PC-3 (cell line): ENCODE measurements at places on chromosomes 2 and 18.

DNA sequence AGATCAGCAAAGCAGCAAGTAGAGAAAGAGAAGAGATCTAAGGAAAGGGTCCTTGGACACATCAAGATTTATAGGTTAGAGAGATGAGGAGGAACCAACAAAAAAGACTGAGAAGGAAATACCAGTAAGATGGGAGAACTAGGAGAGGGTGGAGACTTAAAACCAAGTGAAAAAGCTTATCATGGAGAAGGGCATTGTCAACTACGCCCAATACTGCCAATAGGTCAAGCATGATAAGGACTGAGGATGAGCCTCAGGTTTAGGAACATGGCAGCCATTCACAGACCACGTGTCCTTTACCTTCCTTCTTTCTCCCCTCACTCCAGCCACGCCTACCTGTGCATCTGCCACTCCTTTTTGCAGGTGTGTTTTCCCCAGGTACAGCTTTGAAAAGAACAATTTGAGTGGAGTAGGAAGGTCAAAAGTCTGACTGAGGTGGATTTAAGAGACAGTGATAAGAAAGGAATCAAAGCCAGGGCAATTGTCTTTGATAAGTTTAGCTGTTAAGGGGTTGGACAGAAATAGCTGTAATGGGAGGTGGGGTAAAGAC lies 238.7 kb downstream of the STK39 start:
- no peak for DNase-seq

DNA sequence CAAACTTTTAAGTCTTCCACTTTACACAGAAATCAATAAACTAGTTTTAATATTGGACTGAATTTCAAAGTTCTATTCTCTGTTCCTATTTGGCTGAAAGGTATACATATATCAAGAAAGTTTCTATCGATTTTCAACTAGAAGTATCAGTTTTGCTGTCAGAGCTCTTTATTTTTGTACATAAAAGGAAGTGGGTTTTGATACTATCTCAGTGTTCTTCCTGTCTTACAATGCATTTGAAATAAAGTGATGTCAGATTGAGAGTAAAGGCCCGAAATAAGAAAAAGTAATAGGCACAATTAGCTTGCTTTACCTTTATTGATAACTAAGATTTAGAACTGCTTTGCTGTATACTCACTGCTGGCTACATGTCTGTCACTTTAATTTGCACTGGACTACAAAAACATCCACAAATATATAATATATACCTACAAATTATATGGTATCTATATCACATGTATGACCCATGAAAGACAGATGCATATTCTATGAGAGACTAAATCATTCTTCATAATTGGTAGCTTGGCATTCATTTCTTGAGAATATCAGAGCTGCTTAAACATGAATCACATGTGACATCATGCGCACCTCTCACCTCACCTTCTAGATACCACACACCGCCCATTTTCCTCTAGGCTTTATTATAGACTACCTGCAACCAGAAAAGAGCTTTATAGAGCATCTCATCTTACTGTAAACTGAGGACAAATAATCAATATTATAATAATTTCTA lies 83.6 kb downstream of the ASXL2 start:
- DNase-seq = no peak

GRCh38 chr2:96342085-96342484 lies 6.5 kb downstream of the NCAPH start:
- peak; percentile 78 for DNase-seq

DNA sequence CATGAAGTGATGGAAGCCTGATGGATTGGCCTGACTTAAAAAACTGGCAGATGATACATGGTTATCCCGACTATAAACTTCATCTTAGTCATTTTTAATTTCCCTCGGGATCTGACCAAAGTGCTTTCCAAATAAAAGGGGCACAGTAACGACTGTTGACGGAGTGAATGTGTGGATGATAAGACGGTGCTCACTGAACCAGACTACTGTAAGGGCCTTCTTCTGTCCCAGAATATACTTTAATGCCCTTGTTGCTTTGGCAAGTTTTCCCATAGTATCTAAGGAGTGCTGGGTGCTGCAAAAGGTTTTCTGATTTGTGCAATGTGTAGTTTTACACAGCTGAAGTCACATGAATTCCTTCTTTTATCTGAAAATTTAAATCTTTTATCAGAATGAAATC lies 373.5 kb downstream of the DSEL start:
- no peak for DNase-seq

DNA sequence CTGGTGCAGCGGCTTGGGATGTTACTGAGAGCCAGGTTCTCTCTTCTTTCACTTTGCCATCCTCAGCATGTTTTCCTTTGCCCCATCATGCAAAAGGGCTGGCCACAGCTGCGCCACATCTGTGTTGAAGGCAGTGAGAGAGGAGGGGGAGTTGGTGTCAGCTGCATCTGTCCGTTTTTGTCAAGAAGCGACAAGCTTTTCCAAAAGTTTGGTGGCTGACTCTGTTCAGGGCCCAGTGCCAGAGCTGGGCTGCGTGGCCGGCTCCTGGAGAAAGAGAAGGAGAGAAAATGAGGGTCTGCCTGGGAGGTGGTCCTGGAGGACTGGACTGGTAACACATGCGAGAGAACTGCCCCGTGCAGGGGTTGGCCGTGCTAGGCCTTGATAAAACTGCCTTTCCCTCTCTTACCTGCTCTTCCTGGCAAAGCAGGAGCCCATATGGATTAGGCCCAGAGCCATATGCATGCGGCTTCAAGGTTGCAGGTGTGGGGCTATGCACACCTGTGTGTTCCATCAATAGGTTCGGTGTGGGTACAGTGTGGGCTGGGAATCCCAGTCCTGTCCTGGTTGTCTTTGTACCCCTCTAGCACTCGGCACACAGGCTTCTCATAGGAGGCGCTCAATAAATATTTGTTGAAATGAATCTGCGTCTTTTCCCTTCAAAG lies 9.0 kb downstream of the RNF144A start:
- no peak for DNase-seq

- DNase-seq = no peak
These were observed 99.0 kb downstream of the EPB41L3 start for GRCh38 chr18:5444847-5445246.

DNA sequence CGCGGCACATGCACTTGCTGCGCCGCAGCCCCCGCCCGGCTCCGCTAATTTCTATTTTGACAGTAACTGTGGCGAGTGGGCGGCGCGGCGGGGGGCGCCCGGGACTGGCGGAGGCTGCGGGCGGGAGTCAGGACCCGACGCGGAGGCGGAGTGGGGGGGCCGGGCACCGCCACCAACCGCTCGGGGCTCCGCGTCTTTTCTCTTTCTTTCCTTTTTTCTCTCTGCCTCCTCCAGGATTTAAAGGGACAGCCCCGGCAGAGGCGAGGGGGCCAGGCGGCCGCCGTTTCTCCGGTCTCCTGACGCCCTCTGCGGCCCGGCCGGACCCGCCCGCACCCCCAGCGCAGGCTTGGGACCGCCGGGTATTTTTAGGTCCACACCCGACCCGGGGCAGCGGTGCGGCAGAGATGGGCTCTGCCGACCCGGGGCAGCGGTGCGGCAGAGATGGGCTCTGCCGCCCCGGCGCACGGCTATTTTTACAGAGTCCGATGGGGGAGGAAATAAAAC lies 460 bp upstream of the ZBTB7C start:
- no peak for DNase-seq

GRCh38 chr2:57207191-57207590 lies 839.4 kb upstream of the VRK2 start:
- no peak for DNase-seq

DNA sequence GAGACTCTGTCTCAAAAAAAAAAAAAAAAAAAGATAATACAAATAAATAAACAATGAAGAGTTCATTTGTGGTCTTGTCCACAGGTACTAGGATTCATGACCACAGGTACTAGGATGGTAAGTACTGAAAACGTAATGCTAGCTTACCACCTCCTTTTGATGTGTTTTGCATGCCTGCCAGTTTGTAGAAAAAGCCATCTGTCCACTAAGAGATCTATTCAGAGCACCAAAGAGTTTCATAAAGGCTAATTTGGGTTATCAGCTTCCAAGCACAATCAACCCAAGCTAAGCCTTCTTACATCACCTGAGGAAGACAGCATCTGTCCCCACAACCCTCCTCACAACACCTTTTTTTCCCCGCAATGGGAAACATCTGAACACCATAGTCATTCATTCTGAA lies 477.2 kb downstream of the ZEB2 start:
- DNase-seq = no peak

DNA sequence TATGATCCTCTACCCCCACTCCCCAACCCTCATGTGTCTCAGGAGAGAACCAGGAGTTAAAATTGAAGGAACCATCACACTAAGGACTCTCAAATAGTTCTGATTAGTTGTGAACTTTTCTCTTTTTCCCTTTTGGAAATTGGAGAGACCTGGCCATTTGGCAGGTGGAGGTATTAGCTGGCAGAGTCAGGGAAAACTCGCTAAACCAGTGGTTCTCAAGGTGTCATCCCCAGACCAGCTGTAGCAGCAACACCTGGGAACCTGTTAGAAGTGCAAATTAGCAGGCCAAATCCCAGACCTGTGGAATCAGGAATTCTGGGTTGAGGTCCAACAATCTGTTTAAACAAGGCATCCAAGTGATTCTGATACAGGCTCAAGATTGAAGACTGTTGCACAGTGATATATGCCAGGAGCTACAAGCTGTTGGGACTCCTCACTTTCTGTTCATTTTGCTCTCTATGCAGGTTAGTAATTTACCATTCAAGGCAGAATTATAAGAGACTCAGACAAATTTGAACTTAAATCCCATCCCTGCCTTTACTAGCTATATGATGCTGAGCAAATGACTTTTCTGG lies 2.8 kb upstream of the TMEM131 start:
- peak; percentile 9 for DNase-seq

GRCh38 chr18:21242141-21242779 lies at the start of gene GREB1L:
Gene GREB1L (plus strand): TSS chr18:21242232. CDS start chr18:21383519, 141,287 bp downstream.
- DNase-seq = peak; percentile 85

- no peak for DNase-seq
These were observed 119.7 kb downstream of the DLGAP1 start for GRCh38 chr18:4335386-4335785.

GRCh38 chr18:21444465-21445212 lies 155.9 kb downstream of the ESCO1 start:
- DNase-seq = peak; percentile 78

DNA sequence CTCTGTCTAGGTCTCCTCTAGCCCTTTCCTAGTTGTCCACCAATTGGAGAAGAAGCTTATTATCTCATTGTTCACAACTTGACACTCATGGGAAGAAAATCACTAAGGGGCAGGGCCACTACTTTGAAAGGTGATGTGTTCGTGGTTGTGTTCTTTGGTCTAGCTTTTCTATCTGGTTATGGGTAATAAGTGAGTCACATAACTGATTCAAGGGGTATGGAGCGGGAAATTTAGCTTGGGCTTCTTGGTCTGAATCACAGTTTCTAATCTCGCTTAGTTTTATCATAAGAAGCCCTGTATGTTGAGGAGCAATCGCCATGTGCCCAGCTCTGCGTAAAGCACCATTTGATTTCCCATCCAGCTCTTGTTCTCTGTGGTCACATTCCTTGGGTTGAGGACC lies 18.7 kb upstream of the DYTN start:
- peak; percentile 8 for DNase-seq

DNA sequence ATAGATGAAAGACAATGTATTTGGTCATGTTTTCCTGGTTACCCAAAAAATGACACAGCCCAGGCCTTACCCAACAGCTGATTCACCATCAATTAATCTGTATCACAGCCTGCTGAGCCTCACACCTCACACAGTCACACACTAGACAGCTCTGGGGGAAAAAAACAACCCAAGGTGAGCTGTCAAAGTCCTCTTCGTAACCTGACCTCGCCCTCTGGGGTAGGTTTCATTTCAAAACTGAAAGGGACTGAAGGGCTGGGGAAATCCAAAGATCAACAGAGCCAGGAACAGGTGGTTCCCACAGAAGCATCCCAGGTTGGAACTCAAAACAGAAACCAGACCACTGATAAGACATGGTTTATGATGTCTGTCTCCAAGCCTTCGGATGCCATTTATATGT lies 18.2 kb upstream of the PCBP1 start:
- DNase-seq = no peak

DNA sequence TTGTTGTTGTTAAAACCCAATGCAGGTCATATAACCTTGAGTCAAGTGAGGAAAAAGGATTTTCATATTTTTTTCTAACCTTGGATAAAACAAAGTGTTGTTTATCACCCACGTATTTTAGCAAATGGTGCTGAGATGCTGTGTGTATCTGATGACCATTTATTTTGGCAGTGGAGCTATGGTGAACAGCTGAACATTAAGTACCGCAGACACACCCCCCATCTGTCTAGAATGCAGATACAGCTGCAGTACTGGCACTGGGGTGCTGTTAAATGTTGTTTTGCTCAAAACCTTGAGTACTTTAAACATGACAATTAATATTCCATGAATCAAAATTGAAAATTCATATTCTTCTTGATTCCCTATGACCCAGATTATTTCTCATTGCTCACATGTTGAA lies 773.3 kb upstream of the SLC39A10 start:
- no peak for DNase-seq
